ENCODE measurements at places on chromosomes 2 and 18. TPM values are rescaled to one million over a fixed set of nuclear protein-coding genes. Genes with fewer than 3 reads are reported as not detected.

DNA sequence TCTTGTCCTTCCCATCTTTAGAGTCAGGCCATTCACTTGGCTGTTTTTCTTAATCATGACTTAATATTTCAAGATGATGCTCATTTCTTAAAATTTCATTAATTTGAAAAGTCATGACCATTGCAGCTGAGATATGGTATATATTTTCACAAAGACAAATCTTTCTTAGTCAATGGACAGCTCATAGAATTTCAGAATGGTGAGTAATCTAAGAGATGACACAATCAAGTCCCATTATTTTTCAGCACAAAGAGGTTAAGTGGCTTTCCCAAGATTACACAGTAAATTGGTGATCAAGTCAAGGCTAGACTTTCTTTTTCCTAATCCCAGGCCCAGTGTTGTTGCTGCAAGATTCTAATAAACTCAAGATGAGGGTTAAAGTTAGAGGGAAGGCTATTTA lies 34.4 kb upstream of the NT5C1B start:
- no peak overlapping the region for H3K27ac ChIP-seq
- H3K4me3 ChIP-seq, result no peak overlapping the region
- no peaks in the 10 kb centered on the region for H3K4me1 ChIP-seq
- no peaks in the 10 kb centered on the region for H3K36me3 ChIP-seq

DNA sequence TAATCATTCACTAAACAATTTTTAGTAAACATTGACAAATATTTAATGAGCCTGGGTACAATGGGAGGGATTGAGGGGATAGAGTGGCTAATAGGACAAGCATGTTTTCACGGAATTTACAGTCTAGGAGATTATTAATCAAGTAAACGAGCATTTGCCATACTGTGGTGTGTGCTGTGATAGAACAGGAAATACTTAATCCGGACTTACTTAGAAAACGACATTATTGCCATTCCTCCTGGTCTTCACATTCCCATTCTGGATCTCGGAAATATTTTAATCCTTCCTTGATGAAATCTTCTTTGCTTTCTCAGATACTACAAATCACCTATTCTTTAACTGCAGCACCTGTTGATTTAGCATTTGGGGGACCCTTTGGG lies 905 bp downstream of the TTLL4 start:
- H3K36me3 ChIP-seq, result no peaks in the 10 kb centered on the region
- peak overlapping the region; percentile 75 for H3K4me3 ChIP-seq
- no peaks in the 10 kb centered on the region for H3K27me3 ChIP-seq
- H3K4me1 ChIP-seq, result peaks cover 21% of the 10 kb centered on the region
- peak overlapping the region; percentile 96 for H3K27ac ChIP-seq
- no peak for DNase-seq

- H3K27ac ChIP-seq, result no peak overlapping the region
- peak; percentile 67 for DNase-seq
- H3K36me3 ChIP-seq, result peaks cover 4% of the 10 kb centered on the region
These were observed 28.7 kb downstream of the SMAD2 start for GRCh38 chr18:47901624-47902362.

DNA sequence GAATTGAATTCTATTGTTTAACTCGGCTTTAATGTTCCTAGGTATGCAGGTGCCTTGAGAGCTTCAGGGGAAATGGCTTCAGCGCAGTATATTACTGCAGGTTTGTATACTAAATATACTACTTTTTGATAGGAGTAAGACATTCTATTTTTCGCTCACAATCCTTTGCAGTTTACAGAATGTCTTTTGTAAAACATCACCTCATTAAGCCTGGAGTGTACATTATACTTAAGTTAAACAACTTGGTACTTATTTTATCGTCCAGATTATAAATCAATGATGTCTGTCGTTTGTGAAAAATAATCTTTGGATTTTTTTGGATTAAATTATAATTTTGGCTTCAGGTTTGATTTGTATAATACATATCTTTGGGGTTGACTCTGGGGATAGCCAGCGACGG lies 34.4 kb downstream of the USP14 start:
- no peak overlapping the region for H3K27ac ChIP-seq
- no peak for DNase-seq
- H3K36me3 ChIP-seq, result peaks cover 17% of the 10 kb centered on the region
- H3K27me3 ChIP-seq, result no peaks in the 10 kb centered on the region

GRCh38 chr2:178238154-178238521 lies 43.8 kb downstream of the OSBPL6 start:
- no peaks in the 10 kb centered on the region for H3K36me3 ChIP-seq
- H3K4me1 ChIP-seq, result no peaks in the 10 kb centered on the region
- no peaks in the 10 kb centered on the region for H3K27me3 ChIP-seq
- no peak overlapping the region for H3K4me3 ChIP-seq
- no peak overlapping the region for H3K27ac ChIP-seq

- no peaks in the 10 kb centered on the region for H3K36me3 ChIP-seq
- no peak overlapping the region for H3K4me3 ChIP-seq
- H3K27ac ChIP-seq, result no peak overlapping the region
- no peaks in the 10 kb centered on the region for H3K27me3 ChIP-seq
These were observed 433.0 kb downstream of the ZEB2 start for GRCh38 chr2:144086965-144087364.

DNA sequence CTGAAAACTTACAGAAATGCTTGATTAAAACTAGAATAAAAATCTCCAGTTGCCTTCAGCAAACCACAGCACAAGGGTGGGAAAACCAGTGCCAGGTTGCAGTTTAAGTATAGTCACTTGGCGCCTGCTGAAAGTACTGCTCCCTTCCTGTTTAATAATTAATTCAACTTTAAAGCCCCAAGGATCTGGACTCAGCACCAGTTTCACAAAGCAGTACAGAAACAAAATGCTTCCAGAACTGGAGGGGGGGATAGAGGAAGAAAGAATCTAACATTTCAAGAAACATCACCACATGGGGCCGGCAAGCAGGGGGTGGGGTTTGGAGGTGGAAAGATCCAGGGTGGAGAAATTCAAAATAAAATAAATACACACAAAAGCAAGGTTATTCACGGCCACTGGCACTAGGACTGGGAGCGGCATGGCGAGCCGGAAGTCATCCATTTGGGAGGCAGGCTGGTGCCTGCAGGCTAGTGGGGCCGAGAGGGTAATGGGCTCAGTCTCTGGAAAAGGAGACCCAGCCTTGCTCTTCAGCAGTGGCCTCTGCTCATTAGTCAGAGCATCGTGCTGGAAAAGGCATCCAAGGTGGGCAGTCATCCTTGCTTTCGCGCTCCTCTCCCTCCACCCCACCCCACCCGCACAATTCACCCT lies 85.8 kb downstream of the POU3F3 start:
- DNase-seq, result no peak
- H3K4me3 ChIP-seq, result no peak overlapping the region
- H3K36me3 ChIP-seq, result no peaks in the 10 kb centered on the region
- no peak overlapping the region for H3K27ac ChIP-seq
- H3K4me1 ChIP-seq, result peaks cover 26% of the 10 kb centered on the region

Gene RNF125
- 7.7 TPM for polyA plus RNA-seq

Gene SF3B6
- polyA plus RNA-seq, result 48.4 TPM

Gene DOK1
- polyA plus RNA-seq, result 23.1 TPM

Gene ZAP70
- 61.5 TPM for polyA plus RNA-seq

Gene REG1B
- polyA plus RNA-seq, result not detected

Gene RBM44
- polyA plus RNA-seq, result 0.76 TPM
